Cardiac atrium fibroblast (primary cell): ENCODE measurements at places on chromosomes 2 and 18. TPM values are rescaled to one million over a fixed set of nuclear protein-coding genes. Genes with fewer than 3 reads are reported as not detected.

The GULP1 gene
- total RNA-seq: 2.9 and 7.9 TPM in 2 replicates

The PROC gene
- not detected in 2 replicates for total RNA-seq

The REEP1 gene
- not detected in 2 replicates for total RNA-seq

The CFAP221 gene
- total RNA-seq: 0.16 TPM in 1 of 2 replicates, not detected in the other

The SPC25 gene
- 2.0 and 2.1 TPM in 2 replicates for total RNA-seq

The FEV gene
- not detected in 2 replicates for total RNA-seq

The NEU2 gene
- not detected in 2 replicates for total RNA-seq

The CGREF1 gene
- 11.6 and 28.2 TPM in 2 replicates for total RNA-seq

The HAUS1 gene
- 23.6 and 40.3 TPM in 2 replicates for total RNA-seq

The MATN3 gene
- total RNA-seq: 0.49 and 3.2 TPM in 2 replicates

The ANKRD62 gene
- not detected in 2 replicates for total RNA-seq

The PLGLB2 gene
- total RNA-seq: 2.3 TPM in 1 of 2 replicates, not detected in the other

The SPATA3 gene
- not detected in 2 replicates for total RNA-seq
